Caco-2 (cell line): ENCODE measurements at places on chromosomes 13 and 19. TPM values are rescaled to one million over a fixed set of nuclear protein-coding genes. Genes with fewer than 3 reads are reported as not detected.

- peaks cover 10% of the 10 kb centered on the region for H3K4me1 ChIP-seq
- no peaks in the 10 kb centered on the region for H3K27me3 ChIP-seq
- no peak overlapping the region for H3K27ac ChIP-seq
- no peaks in the 10 kb centered on the region for H3K36me3 ChIP-seq
- no peak for DNase-seq
Measured at GRCh38 chr13:27024074-27024461, 147.5 kb downstream of the USP12 start.

DNA sequence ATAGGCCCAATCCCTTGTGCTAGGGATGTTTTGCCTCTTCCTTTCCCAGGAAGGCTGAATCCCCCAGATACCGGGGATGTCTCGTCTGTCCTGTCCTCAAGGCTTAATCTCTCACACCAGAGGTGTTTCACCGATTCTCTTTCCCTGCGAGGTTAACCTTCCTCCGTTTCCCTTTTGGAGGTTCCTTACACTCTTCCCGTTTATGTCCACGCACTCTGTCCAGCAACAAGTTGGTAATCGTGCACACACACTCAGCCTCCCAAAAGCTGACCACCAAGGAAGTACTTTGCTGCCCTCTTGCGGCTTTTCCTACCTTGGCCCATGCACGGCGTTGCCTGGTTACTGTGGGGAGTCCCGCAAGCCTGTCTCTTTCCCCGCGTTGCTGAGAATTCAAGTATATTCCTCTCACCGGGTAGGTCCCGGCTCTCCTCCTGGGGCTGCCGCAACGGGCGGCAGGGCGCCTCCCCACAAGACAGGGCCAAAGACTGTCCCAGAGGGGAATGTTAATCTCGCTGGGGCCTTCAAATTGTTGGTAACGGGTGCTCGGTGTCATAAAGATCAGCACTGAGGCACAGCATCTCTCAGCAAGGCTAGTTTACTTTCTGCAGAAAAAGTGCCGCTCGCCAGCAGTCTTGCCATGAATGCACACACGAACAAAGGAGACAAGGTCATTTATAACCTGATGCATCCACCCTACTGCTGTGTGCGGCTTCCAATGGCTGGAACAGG, 36.7 kb upstream of the CD177 start:
- H3K36me3 ChIP-seq = no peaks in the 10 kb centered on the region
- H3K27me3 ChIP-seq = no peaks in the 10 kb centered on the region
- peak; percentile 49 for DNase-seq
- no peak overlapping the region for H3K27ac ChIP-seq
- H3K4me1 ChIP-seq = no peaks in the 10 kb centered on the region

- H3K27me3 ChIP-seq = no peaks in the 10 kb centered on the region
- no peak for DNase-seq
- H3K4me1 ChIP-seq = no peaks in the 10 kb centered on the region
Measured at GRCh38 chr19:46426035-46426505, 2.7 kb downstream of the PNMA8C start.

DNA sequence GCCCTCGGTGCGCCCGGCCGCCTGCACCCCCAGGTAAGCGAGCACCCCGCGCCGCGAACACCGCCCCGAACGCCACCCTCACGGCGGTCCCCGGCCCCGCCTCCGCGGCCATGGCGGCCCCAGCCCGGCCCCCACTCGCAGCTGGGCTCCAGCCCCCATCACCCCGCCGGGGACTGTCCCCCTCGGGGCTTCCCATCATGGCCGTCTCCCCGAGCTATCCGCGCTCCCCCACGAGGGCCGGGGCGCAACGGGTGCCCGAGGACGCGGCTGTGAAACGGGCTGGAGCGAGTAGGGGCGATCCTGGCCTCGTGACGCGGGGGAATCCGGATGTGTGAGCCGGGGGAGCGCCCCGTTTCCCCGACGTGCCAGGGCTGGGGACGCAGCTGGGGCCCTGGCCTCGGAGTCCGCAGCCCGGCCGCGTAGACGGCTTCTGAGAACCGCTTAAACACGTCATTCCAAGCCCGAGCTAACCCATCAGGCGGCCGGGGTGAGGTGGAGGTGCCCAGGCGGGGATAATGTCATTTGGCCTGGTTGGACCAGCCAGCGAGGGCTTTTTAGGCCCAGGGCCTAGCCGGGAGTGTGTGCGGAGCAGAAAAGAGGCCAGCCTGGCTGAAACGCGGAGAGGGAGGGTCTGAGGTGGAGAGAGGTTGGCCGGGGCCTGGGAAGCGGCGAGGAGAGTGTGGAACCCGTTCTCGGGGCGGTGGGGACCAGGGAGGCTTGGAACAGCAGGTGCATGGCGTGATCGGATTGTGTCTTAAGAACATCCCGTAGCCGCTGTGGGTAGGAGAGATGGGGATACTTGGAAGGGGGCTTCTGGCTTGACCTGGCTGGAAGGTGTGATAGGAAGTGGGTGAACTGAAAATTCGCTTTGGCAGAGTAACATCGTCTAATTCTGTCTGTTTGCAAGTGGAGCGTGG, 550 bp downstream of the CERS4 start:
- H3K27me3 ChIP-seq = no peaks in the 10 kb centered on the region
- no peak for DNase-seq
- H3K36me3 ChIP-seq = no peaks in the 10 kb centered on the region
- H3K4me1 ChIP-seq = peaks cover 35% of the 10 kb centered on the region

- no peaks in the 10 kb centered on the region for H3K27me3 ChIP-seq
- H3K27ac ChIP-seq = no peak overlapping the region
- no peaks in the 10 kb centered on the region for H3K4me1 ChIP-seq
- no peak for DNase-seq
Measured at GRCh38 chr13:33034882-33035520, 18.8 kb downstream of the KL start.

DNA sequence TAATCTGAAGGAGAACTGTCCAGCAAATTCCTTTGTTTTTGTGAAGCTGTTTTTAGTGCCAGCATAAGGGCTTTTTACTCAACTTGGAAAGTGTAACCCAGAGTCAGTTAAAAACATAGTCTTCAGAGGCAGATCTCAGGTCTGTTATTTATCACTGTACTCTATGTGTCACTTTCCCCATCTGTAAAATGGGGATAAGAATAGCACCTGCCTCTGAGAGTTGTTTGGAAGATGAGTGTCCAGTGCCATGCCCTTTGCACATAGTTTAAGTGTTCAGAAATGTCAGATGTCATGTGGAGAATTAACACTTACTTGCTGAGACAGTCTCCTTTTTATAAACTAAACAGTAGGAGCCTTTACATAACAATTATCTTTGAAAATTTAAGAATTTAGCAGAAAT, 27.9 kb downstream of the USPL1 start:
- no peak overlapping the region for H3K27ac ChIP-seq
- peaks cover 5% of the 10 kb centered on the region; the same call in 1 of the 2 replicates for H3K36me3 ChIP-seq
- no peaks in the 10 kb centered on the region for H3K4me1 ChIP-seq
- DNase-seq = no peak
- no peak overlapping the region for H3K4me3 ChIP-seq

- no peaks in the 10 kb centered on the region for H3K27me3 ChIP-seq
- no peaks in the 10 kb centered on the region for H3K4me1 ChIP-seq
Measured at GRCh38 chr13:32555613-32556012, 17.0 kb upstream of the N4BP2L2 start.

DNA sequence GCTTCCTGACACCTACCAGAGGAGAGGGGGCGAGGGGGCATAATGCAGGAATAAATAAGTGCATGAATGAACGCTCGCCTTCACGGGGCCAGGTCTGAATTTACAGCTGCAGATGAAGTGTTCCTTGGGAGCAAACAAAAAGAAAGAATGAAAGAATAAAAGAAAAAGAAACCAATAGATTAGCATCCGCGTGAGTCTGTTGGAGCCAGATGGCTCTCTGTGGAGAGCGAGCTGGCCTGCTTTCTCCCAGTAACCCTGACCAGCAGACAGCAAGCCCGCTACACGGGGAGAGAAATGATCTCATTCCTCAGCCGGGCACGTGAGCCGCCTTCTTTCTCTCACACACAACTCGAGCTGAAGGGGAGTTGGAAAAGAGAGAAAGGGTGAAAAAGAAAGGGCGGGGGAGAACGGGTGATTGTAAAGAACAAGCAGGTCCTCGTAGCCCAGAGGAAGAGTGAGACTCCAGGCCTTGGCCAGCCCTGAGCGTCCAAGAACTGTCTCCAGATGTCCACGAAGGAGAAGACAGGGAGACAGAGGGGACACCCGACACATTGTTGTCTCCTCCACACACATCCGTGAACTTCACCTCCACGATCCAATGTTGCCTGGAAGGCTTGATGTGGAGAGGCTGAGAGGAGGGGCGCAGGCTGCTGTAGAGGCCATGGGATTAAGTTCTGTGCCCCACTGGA, 81.4 kb downstream of the RNASEH2B start:
- H3K27me3 ChIP-seq = no peaks in the 10 kb centered on the region
- peaks cover 47% of the 10 kb centered on the region for H3K4me1 ChIP-seq
- no peaks in the 10 kb centered on the region for H3K36me3 ChIP-seq
- no peak for DNase-seq

DNA sequence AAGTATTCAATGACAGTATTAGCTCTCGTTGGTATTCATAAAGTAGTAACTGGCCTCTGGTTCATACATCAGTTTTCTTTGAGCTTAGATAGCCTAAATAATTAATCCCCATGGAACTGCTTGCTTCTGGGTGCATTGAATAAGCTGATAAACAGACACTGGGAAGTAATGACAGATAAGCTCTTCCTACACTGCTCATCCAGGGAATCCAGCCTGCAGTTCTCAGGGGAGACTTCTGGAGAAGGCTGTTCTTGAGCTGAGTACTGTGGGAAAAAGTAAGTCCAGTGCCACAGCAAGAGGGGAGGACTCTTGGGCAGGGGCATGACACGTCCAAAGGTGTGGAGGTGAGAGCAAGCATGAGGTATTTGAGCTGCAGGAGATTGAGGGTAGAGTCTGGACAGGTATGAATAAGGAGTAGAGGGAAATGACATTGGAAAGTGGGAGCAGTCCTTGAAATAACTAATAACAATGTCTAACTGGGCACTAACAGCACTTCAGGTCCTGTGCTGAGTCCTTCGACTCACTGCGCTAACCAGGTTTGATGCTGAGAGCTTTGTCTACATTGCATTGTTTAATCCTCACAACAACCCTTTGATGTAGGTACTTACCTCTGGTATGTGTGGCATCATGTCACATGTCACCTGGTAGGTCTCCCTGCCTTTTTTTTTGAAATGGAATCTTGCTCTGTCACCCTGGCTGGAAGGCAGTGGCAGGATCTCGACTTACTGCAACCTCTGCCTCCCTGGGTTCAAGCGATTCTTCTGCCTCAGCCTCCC, 7.2 kb downstream of the GARRE1 start:
- H3K36me3 ChIP-seq = no peaks in the 10 kb centered on the region
- no peak overlapping the region for H3K4me3 ChIP-seq
- no peaks in the 10 kb centered on the region for H3K27me3 ChIP-seq
- peak overlapping the region; percentile 93 for H3K27ac ChIP-seq
- DNase-seq = peak; percentile 55

DNA sequence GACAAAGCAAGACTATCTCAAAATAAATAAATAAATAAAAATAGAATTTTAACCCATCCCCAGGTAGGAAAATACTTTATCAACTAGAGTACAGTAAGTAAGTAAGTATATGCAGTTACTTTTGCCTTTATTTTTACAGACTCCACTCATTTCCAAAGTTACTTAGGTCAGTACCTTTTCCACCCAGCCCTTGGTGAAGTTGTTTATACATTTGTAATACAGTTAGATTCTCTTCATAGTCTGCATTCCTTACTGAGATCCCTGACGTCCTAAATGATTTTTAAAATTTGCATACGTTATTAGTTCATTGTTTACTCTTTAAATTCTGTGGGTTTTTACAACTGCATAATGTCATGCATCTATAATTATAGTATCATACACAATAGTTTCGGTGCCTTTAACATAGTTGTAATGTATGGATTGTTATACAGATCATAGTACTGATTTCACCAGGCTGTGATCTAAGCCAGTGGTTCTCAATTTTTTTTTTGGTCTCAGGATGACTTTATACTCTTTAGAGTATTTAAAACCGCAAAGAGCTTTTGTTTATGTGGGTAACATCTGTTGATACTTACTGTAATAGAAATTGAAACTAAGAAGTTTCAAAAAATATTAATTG, 10.4 kb downstream of the SETDB2 start:
- no peak overlapping the region for H3K27ac ChIP-seq
- H3K4me3 ChIP-seq = no peak overlapping the region
- DNase-seq = no peak
- H3K4me1 ChIP-seq = no peaks in the 10 kb centered on the region; the same call in 1 of the 2 replicates

- H3K4me3 ChIP-seq = no peak overlapping the region
- no peaks in the 10 kb centered on the region for H3K36me3 ChIP-seq
- H3K4me1 ChIP-seq = no peaks in the 10 kb centered on the region
- H3K27ac ChIP-seq = no peak overlapping the region
- no peaks in the 10 kb centered on the region for H3K27me3 ChIP-seq
Measured at GRCh38 chr13:22198641-22199217, 527.9 kb downstream of the FGF9 start.

- H3K27me3 ChIP-seq = no peaks in the 10 kb centered on the region; the same call in 1 of the 2 replicates
- no peak overlapping the region for H3K4me3 ChIP-seq
- H3K4me1 ChIP-seq = no peaks in the 10 kb centered on the region
- no peak overlapping the region for H3K27ac ChIP-seq
Measured at GRCh38 chr19:32141840-32142511, 203.4 kb upstream of the ZNF507 start.

- no peak for DNase-seq
- no peak overlapping the region for H3K4me3 ChIP-seq
- 0 out of 2 replicates have a peak, but pooled peaks cover 14% of the 10 kb centered on the region for H3K4me1 ChIP-seq
- H3K36me3 ChIP-seq = peaks cover 3% of the 10 kb centered on the region
Measured at GRCh38 chr19:55253842-55254624, 4.8 kb downstream of the PPP6R1 start.

- no peaks in the 10 kb centered on the region for H3K27me3 ChIP-seq
- no peak overlapping the region for H3K27ac ChIP-seq
- no peaks in the 10 kb centered on the region for H3K4me1 ChIP-seq
- no peak overlapping the region for H3K4me3 ChIP-seq
- peaks cover 2% of the 10 kb centered on the region; the same call in 1 of the 2 replicates for H3K36me3 ChIP-seq
- no peak for DNase-seq
Measured at GRCh38 chr19:16847430-16847829, 18.2 kb downstream of the SIN3B start.

DNA sequence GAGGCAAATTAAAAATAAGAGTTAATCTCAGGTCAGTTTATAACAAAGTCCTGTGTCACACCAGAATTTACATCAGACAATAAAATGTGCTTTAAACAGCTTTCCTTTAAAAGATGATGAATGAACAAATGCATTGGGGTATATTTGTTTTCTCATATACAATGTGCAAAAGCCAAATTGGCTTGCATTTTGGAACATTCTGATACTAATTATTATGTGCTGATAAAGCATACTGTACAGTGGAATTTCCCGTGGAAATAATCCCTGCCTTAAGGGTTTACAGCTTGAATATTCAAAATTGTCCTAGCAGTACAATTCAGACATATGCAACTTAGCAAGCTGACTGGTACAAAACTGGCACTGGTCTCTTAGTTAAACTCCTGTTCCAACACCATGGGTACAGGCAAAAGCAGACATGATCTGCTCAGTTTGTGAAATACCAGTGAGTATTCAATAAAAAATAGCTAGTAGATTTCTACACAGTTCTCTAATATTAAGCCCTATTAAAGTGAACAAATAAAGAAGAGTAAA, 373.4 kb downstream of the SLITRK1 start:
- H3K36me3 ChIP-seq = no peaks in the 10 kb centered on the region
- no peaks in the 10 kb centered on the region for H3K4me1 ChIP-seq
- no peaks in the 10 kb centered on the region for H3K27me3 ChIP-seq
- H3K27ac ChIP-seq = no peak overlapping the region
- no peak for DNase-seq

Gene MUC16
- 0.05 TPM in 2 replicates for total RNA-seq

Gene MYADM
- total RNA-seq = 115 and 132 TPM in 2 replicates

Gene NLRP12
- not detected in 2 replicates for total RNA-seq

Gene BRSK1
- 24.6 and 28.6 TPM in 2 replicates for total RNA-seq

Gene APBA3
- total RNA-seq = 22.1 and 23.5 TPM in 2 replicates

Gene HSD17B14
- 27.8 and 30.8 TPM in 2 replicates for total RNA-seq

Gene ZNF536
- 0.23 TPM in 1 of 2 replicates, not detected in the other for total RNA-seq

Gene VSTM2B
- total RNA-seq = not detected in 2 replicates

Gene NMRK2
- not detected in 2 replicates for total RNA-seq
